Activated CD4-positive, alpha-beta T cell treated with anti-CD3 and anti-CD28 coated beads, Interleukin-2, amount 10 ng/mL, durations not matched to agents 7 days and 5 days (primary cell): ENCODE measurements at places on chromosomes 5 and 9. TPM values are rescaled to one million over a fixed set of nuclear protein-coding genes. Genes with fewer than 3 reads are reported as not detected.

- no peak overlapping the region for H3K27ac ChIP-seq
- no peaks in the 10 kb centered on the region for H3K4me1 ChIP-seq
- H3K4me3 ChIP-seq, result no peak overlapping the region
- DNase-seq, result no peak
- H3K27me3 ChIP-seq, result peaks cover 4% of the 10 kb centered on the region
Measured at GRCh38 chr5:157446412-157446935, 13.5 kb upstream of the NIPAL4 start.

- peaks cover 14% of the 10 kb centered on the region for H3K27me3 ChIP-seq
- DNase-seq, result peak; percentile 5
- no peak overlapping the region for H3K27ac ChIP-seq
- no peaks in the 10 kb centered on the region for H3K4me1 ChIP-seq
- no peaks in the 10 kb centered on the region for H3K36me3 ChIP-seq
- no peak overlapping the region for H3K4me3 ChIP-seq
Measured at GRCh38 chr5:1723957-1724821, 75.4 kb downstream of the MRPL36 start.

The SLC6A3 gene
- 0.08 TPM for total RNA-seq

The ZNF658 gene
- 4.6 TPM for total RNA-seq

DNA sequence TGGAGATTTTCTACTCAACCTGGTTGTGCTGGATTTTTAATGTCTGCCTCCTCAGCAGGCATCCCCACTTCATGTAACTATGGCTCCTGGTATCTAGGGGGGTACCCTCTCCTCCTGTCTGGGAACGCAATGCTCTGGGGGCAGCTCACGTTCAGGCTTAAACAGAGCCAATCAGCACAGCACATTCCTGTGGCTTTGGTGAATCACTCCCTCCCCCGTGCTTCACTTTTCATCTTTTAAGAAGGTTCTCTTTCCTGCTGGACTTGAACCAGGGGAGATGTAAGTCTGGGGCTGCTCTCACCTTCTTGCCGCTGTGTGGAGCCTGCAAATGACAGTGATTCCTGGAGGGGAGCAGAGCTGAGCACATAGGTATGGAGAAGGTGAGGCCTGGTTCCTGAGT lies 101.2 kb downstream of the MSX2 start:
- H3K4me1 ChIP-seq, result no peaks in the 10 kb centered on the region
- H3K27ac ChIP-seq, result no peak overlapping the region
- H3K4me3 ChIP-seq, result no peak overlapping the region
- H3K36me3 ChIP-seq, result no peaks in the 10 kb centered on the region
- H3K27me3 ChIP-seq, result no peaks in the 10 kb centered on the region
- DNase-seq, result no peak

- no peaks in the 10 kb centered on the region for H3K4me1 ChIP-seq
- no peak overlapping the region for H3K4me3 ChIP-seq
- H3K27ac ChIP-seq, result no peak overlapping the region
- no peak for DNase-seq
Measured at GRCh38 chr9:94743035-94743954, 16.8 kb downstream of the AOPEP start.

GRCh38 chr5:124651663-124652513 lies 94.6 kb downstream of the ZNF608 start:
- peaks cover 2% of the 10 kb centered on the region for H3K36me3 ChIP-seq
- peaks cover 30% of the 10 kb centered on the region for H3K4me1 ChIP-seq
- no peak overlapping the region for H3K27ac ChIP-seq
- H3K4me3 ChIP-seq, result peak overlapping the region; percentile 8
- peaks cover 30% of the 10 kb centered on the region for H3K27me3 ChIP-seq

DNA sequence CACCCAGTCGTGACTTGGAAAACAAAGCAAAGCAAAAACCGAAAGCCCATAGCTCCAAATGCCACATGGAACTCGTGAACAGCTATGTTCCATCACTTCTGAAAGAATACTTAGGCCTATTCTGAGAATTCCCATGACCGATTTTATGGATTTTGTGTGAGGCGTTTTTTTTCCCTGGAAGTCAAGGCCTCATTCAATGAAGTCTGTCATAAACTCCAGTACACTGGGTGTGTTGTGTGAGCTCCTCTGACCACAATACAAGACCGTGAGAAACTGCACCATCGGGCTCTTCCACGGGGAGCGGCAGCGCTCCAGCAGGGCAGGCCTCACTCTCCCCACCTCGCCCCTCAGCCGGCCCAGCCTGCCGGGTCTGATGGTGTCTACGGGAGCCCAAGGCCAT lies 209.5 kb downstream of the FANCC start:
- H3K4me3 ChIP-seq, result no peak overlapping the region
- H3K36me3 ChIP-seq, result no peaks in the 10 kb centered on the region

The BTNL8 gene
- total RNA-seq, result not detected

GRCh38 chr5:88426441-88426840 lies 157.8 kb upstream of the TMEM161B start:
- H3K4me1 ChIP-seq, result no peaks in the 10 kb centered on the region
- H3K4me3 ChIP-seq, result no peak overlapping the region
- no peak overlapping the region for H3K27ac ChIP-seq
- no peaks in the 10 kb centered on the region for H3K27me3 ChIP-seq
- DNase-seq, result no peak
- H3K36me3 ChIP-seq, result no peaks in the 10 kb centered on the region

GRCh38 chr5:82167372-82167935 lies 110.7 kb downstream of the RPS23 start:
- no peak for DNase-seq
- no peaks in the 10 kb centered on the region for H3K27me3 ChIP-seq

The GRIA1 gene
- total RNA-seq, result not detected

The PCDHGB3 gene
- total RNA-seq, result 0.12 TPM

GRCh38 chr9:112819635-112820496 lies 69.3 kb downstream of the SNX30 start:
- H3K36me3 ChIP-seq, result peaks cover 3% of the 10 kb centered on the region
- peak; percentile 23 for DNase-seq
- no peak overlapping the region for H3K4me3 ChIP-seq

DNA sequence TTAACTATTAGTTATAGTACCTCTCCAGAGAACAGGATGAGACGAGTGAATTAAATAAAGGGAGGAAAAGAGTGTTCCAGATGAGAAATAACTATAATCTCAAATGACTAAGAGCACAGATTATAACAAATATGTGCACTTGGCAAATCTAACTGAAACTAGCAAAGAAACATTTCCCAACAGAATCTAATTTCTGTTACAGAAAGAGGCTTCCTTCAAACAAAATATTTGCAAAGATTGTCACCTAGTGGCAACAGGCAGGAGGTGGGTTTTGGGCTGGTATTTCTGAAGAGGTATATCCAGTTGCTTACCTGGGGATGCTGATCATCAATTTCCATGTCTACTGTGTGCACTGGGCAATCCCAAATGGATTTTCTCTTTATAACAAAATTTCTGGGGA lies 5.6 kb upstream of the SPDL1 start:
- H3K4me3 ChIP-seq, result no peak overlapping the region
- peaks cover 39% of the 10 kb centered on the region for H3K27me3 ChIP-seq
- peaks cover 8% of the 10 kb centered on the region for H3K4me1 ChIP-seq
- no peaks in the 10 kb centered on the region for H3K36me3 ChIP-seq
- DNase-seq, result no peak
- H3K27ac ChIP-seq, result no peak overlapping the region

The DMGDH gene
- total RNA-seq, result not detected

The ARHGEF39 gene
- 13.5 TPM for total RNA-seq

DNA sequence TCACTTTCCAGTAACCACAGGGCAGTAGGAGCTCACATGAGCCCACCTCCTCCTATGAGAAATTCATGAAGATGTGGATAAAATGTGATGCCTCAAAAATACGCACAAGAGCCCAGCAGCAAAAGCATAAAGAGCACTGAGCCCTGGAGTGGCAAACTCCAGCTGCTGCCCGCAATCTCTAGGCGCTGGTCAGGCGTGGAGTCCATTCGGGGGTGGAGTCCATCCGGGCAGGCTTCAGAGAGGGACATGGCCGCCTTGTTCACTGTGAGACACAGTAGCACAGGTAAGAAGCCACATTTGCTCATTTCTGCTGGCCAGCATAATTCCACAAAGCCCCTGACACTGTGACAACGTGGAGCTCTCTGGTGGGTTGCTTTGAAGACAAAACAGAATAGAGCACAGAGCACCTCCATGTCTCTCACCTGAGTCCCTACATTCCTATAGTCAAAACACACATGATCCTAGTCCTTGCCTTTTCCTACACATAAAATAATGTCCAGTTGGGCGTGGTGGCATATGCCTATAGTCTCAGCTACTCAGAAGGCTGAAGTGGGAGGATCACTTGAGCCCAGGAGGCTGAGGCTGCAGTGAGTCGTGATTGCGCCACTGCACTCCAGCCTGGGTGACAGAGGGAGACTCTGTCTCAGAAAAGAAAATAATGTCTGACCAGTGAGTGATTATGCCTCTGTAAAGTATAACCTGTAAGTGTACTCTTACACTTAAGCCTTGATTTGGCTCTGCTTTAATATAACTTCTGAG lies 365.2 kb downstream of the GADD45G start:
- H3K4me3 ChIP-seq, result no peak overlapping the region
- H3K4me1 ChIP-seq, result peaks cover 21% of the 10 kb centered on the region
- H3K36me3 ChIP-seq, result no peaks in the 10 kb centered on the region
- no peak for DNase-seq

DNA sequence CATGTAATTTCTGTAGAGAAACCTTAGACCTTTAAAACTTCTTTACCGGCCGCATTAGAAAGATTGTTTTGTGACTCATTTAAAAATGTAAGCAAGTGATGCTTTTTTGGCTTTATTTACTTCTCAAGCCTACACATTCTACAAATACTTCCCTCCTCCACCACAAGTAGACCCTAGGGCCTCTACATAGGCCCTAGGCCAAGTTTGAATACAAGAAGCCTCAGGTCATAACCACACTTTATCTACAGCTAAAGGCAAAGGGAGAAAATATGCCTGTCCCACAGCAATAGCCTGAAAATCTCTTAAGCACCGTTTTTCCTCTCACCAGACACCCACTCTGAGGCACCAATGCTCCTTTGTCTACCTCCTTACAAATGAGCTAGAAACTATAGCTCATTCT lies 53.9 kb downstream of the CSNK1A1 start:
- no peak overlapping the region for H3K4me3 ChIP-seq
- peaks cover 45% of the 10 kb centered on the region for H3K36me3 ChIP-seq
- H3K4me1 ChIP-seq, result no peaks in the 10 kb centered on the region

The PFDN1 gene
- total RNA-seq, result 60.8 TPM

DNA sequence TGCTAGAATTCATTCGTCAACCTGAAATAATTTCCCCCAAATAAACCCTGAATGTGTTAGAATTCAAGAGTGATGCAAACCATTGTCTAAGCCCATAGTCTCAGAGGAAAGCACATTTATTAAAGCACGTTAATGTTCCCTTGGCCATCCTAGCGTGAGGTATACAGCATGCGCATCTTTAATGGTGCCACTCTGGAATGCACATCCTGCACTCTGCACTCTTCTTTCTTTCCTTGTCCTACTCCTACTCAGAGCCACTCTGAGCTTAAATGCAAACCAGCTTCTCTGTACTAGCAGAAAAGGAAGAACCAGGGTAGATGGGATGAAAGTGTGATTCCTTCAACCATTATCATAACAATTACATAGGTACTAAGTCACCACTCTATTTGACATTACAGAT lies 50.4 kb downstream of the ARL15 start:
- H3K36me3 ChIP-seq, result peaks cover 6% of the 10 kb centered on the region
- peaks cover 24% of the 10 kb centered on the region for H3K4me1 ChIP-seq
- no peaks in the 10 kb centered on the region for H3K27me3 ChIP-seq
- DNase-seq, result no peak
- no peak overlapping the region for H3K27ac ChIP-seq
- no peak overlapping the region for H3K4me3 ChIP-seq

DNA sequence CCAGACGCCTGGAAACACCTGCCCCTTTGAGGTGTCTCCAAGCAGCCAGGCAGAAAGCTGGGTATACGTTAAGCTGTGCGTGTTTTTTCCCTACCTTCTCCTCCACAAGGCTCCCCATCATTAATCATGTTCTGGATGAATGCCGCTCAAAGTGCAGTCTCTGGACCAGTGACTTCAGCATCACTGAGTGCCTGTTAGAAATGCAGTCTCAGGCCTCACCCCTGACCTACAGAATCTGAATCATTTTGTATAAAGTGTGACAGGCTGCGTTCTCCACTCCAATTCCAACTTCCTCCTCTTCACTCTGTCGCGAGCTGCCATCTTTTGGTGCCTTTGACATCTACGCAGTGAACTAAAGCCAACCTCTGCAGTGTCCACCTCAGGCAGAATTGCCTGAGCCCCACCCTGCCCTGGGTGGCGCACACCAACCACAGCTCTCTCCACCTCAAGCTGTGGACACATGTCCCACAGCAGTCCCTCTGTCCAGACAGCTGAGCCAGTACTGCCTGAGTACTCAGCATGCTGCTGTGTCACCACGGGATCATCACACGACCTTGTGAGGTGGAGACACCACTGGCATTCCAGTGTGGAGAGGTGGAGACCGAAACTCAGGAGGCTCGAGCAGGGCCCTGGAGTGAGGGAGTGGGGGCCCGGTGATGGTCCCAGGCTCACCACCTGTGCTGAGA lies 14.2 kb downstream of the PTPN3 start:
- no peak overlapping the region for H3K4me3 ChIP-seq
- no peak for DNase-seq
- peaks cover 20% of the 10 kb centered on the region for H3K27me3 ChIP-seq
- no peak overlapping the region for H3K27ac ChIP-seq

- H3K36me3 ChIP-seq, result no peaks in the 10 kb centered on the region
- H3K4me1 ChIP-seq, result no peaks in the 10 kb centered on the region
- DNase-seq, result no peak
- H3K4me3 ChIP-seq, result no peak overlapping the region
- H3K27ac ChIP-seq, result no peak overlapping the region
Measured at GRCh38 chr5:146699664-146700418, 178.7 kb downstream of the PPP2R2B start.

The PRRX2 gene
- 0.15 TPM for total RNA-seq

The PCDHB8 gene
- not detected for total RNA-seq

DNA sequence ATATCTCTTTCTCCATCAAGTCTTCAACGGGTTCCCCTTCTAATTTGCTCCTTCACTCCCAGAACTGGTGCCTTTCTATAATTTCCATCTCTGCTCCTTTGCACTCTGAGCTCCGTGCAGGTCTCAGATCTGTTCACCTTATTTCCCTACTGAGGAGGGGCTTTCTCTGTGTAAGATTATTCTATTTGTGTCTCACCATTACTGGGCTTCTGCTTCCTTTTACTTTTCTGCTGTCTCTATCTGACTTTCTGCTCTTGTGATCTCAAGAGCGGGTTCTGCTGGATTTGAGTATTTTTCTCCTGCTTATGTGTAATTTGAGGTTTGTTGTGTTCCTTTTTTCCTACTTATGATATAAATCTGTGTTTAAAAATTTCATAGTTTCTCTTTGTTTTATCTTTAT lies 117.5 kb downstream of the PCSK5 start:
- peak overlapping the region; percentile 4 for H3K4me3 ChIP-seq
- H3K27me3 ChIP-seq, result no peaks in the 10 kb centered on the region
- H3K36me3 ChIP-seq, result peaks cover 4% of the 10 kb centered on the region
- H3K4me1 ChIP-seq, result peaks cover 22% of the 10 kb centered on the region

- no peaks in the 10 kb centered on the region for H3K36me3 ChIP-seq
- no peak overlapping the region for H3K4me3 ChIP-seq
- H3K27ac ChIP-seq, result no peak overlapping the region
- H3K27me3 ChIP-seq, result no peaks in the 10 kb centered on the region
Measured at GRCh38 chr5:155556700-155557099, 543.1 kb downstream of the KIF4B start.
